ENCODE measurements at places on chromosomes 2 and 18. TPM values are rescaled to one million over a fixed set of nuclear protein-coding genes. Genes with fewer than 3 reads are reported as not detected.

DNA sequence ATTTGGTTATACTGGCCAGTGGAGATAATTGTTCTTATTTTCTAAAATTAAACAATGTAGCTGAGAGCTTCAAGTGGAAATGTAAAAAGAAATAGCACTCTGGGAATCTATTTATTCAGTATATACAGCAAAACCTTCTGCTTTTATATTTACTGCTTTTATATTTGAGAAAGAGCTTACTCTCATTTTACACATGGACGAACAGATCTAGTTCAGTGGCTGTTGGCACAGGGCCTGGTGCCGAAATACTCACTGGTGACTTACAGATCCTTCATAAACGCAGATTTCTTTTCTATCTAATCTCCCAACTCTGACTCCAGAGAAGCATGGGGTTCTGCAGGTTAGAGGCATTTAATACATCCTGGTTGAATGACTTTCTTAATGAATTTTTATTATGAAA, 266.2 kb downstream of the ASXL3 start:
- DNase-seq = no peak

XDH gene
- total RNA-seq = 2.1 TPM

GRCh38 chr2:137980459-137980858, 16.2 kb downstream of the HNMT start:
- no peak for DNase-seq

- no peak for DNase-seq
Observed at GRCh38 chr2:181239201-181239799, 217.9 kb upstream of the ITGA4 start.

DNA sequence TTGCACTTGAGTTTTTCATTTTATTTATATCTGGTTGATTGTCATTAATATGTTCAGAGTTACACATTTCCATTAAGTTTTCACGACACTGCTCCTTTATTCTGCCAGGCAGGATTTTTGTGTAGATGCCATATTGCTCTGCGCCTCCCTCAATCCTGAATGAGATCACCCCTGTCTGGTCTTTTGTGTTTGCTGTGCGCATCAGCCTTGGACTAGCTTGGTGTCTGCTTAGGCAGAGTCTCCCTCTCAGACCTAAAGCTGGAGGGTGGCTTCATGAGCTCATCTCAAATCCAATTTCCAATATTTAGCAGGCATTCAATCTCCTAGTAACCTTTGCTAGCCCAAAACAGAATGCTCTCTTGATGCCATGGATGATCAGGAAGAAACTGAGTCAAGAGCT, 137.4 kb downstream of the SMAD7 start:
- no peak for DNase-seq

LRRTM4 gene
- 13.9 TPM for total RNA-seq

GRCh38 chr18:24461996-24462395, 1.6 kb downstream of the HRH4 start:
- DNase-seq = no peak

DNA sequence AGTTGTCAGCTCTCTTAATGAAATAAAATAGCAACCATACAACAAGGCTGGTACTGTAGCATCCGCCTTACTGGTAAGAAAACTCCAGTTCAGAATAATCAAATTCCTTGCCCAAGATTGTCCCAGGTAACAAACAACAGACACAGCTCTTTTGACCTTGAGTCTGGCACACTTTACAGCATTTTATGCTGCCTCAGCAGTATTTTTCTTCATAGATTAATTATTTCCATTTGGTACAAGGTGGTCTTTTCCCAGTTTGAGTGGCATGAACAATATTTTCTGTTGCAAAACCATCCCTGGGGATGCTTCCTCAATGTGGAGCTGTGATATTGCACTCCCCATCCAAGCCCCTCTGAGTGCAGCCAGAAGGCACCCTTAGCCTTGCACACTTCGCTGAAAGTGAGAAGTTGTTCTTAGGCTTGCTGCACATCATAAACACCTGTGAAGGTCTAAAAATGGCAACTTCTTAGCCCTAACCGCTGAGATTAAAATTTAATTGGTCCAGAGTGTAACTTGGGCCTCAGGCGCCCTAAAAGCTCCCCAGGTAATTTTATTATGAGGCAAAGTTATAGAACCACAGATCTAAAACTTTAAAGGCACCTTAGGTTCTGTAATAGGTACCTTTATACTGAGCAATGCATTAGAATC, 523.3 kb downstream of the CMPK2 start:
- DNase-seq = no peak

DNA sequence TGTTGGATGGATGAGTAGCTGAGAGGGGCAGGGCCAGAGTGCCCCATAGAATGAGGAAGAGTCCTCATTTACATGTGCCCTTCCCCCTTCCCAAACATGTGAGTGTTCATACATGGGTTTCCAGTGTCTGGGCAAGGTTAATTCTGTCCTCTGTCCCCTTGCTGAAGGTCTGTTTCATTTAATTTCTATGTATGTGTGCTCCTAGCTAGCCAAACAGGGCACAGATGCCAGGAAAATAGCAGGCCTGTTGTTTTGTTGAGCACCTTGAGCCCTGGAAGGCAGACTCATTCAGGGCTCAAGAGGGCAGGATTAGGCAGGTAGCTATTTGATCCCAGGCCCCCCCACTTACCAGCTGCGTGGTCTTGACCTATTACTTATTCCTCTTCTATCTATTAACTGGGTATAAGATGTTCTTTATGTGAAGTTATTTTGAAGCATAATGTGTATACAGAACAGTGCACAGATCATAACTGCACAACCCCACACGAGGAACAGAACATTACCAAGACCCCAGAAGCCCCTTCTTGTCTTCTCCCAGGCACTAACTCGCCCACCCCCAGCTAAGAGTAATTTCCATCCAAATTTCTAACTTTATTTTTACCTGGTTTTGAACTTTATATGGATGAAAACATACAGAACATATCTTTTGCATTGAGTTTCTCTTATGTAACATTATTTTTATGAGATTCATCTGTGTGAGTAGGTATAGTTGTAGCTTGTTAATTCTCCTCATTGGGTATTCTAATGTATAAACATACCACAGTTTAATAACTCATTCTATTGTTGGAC, 164.3 kb downstream of the RPIA start:
- DNase-seq = no peak

- no peak for DNase-seq
Observed at GRCh38 chr18:50439460-50440015, 64.7 kb downstream of the SKA1 start.

ATOH8 gene
- total RNA-seq = 18.3 TPM

- no peak for DNase-seq
Observed at GRCh38 chr2:188631037-188631809, 339.5 kb downstream of the GULP1 start.

Measured in urinary bladder (tissue), 4 donors.